ENCODE measurements at places on chromosomes 5 and 9. TPM values are rescaled to one million over a fixed set of nuclear protein-coding genes. Genes with fewer than 3 reads are reported as not detected.

DNA sequence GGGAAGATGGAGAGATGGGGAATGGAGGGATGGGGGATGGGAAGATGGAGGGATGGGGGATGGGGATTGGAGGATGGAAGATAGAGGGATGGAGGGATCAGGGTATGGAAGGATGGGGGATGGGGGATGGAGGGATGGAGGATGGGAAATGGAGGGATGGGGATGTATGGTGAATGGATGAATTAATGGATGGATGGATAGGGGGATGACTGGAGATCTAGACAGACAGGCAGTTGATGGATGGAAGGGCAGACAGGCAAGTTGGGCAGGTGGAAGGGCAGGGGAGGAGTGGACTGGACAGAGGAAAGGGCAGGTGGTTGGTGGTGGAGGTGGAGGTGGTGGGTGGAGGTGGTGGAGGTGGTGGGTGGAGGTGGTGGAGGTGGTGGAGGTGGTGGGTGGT, 167.2 kb downstream of the C9orf50 start:
- DNase-seq, result no peak

- DNase-seq, result no peak
Observed at GRCh38 chr9:100739666-100740065, 161.8 kb downstream of the CAVIN4 start.

- no peak for DNase-seq
Observed at GRCh38 chr5:117054141-117054540, 479.5 kb upstream of the SEMA6A start.

Gene CDH6
- 232 TPM for total RNA-seq

Gene FABP6
- total RNA-seq, result not detected

Gene SH3TC2
- 7.9 TPM for total RNA-seq

GRCh38 chr5:176823869-176824412, 13.6 kb downstream of the UNC5A start:
- no peak for DNase-seq

DNA sequence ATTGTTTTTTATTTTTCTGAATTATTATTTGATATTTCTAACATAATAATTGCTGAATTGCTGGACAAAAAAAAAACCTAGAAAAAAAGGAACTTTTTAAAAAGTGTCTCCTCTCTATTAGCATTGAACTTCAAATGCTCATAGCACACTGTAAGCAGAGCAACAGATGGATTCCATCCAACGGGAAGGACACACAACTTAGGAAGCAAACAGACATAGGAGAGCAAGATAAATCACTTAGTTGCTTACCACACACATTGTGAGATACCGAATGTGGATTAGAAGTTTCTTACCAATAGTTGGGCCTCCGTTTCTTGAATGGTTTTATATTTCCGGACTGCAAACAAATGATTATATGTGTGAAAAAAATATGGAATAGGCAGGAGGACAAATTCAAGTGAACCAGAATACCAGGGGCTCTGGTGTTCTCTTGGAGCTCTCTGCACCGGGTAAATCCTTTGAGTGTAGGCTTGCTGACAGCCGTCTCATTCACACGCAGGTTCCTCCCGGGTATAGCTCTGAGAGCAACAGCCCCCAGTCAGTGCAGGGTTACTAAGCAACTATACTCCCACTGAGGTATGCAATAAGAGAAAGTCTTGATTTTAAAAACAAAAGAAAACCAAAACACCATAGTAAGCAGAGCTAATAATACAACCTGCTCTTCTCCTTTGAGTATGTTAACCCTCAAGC, 217.6 kb downstream of the TMEM167A start:
- no peak for DNase-seq

Gene ANKRD55
- not detected for total RNA-seq

Gene TGFBI
- total RNA-seq, result 483 TPM

GRCh38 chr5:76099756-76100155, 16.6 kb downstream of the SV2C start:
- no peak for DNase-seq

- no peak for DNase-seq
Observed at GRCh38 chr5:162699361-162699760, 631.8 kb downstream of the GABRG2 start.

- DNase-seq, result peak; percentile 50
Observed at GRCh38 chr5:78731884-78732283, 83.3 kb upstream of the LHFPL2 start.

Gene CRHBP
- total RNA-seq, result not detected

Gene MYOZ3
- under 0.01 TPM for total RNA-seq

GRCh38 chr5:174720612-174721529, 3.5 kb upstream of the MSX2 start:
- DNase-seq, result no peak
